SJSA1 (cell line): ENCODE measurements at places on chromosomes 7 and 10. TPM values are rescaled to one million over a fixed set of nuclear protein-coding genes. Genes with fewer than 3 reads are reported as not detected.

DNA sequence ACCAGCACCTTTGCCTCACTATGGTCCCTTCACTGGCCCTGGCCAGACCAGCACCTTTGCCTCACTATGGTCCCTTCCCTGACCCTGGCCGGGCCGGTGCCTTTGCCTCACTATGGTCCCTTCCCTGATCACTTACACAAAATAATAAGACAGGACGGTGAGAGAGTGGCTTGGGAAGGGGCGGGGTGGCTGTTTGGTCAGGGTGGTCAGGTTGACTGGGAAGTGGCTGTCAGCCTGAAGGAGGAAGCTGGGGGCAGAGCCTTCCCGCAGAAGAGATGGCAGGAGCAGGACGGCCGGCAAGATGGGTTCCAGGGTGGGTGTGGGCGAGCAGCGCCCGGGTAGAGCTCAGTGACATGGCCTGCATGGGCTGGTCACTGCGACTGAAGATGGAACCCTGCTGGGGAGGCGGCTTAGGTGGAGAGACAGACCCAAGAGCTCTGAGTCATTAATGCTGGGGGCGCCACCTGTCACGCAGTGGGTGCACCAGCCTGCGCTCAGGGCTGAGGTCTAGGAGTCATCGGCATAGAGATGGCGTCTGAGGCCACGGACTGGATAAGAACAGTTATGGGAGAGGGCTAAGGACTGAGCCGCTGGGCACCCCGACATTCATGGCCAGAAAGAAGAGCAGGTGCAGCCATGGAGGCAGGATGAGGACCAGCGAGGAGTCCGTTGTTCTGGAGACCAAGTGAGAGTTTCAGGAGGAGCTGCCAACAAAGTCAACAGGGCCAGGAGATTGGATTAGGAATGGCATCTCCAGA is 91.8 kb downstream of the CHST15 start:
- H3K27me3 ChIP-seq: no peaks in the 10 kb centered on the region
- no peak for DNase-seq
- no peak overlapping the region for H3K4me3 ChIP-seq
- peaks cover 4% of the 10 kb centered on the region; the same call in 1 of the 2 replicates for H3K4me1 ChIP-seq
- no peak overlapping the region for H3K27ac ChIP-seq
- H3K36me3 ChIP-seq: no peaks in the 10 kb centered on the region

DNA sequence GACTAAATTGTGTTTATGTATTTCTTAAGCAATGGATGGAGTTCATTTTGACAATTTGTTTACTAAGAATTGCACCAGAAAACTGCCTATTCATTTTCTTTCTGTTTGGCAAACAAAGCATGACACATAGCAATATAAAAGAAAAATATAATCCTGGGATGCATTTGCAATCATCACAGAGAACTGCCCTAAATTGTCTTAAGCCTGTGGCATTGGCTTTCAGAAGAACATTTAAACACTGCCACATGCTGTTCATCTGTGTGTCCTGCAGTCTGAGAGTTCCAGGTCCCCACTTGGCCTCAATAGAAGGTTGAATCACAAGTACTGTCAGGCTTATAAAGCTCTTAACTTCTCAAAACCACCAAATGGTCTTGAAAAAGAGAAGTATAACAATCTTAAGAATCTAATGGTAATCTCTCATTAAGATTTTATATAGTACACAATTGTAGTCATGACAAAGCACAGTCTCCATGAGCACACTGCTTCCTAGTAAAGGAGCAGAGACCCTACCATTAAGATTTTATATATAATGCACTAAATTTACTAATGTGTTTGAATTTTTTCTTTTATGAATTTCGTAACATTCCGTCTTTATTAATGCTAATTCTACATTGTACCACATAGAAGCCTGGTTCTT is 29.9 kb downstream of the RNLS start:
- peak; percentile 25 for DNase-seq
- H3K27me3 ChIP-seq: no peaks in the 10 kb centered on the region
- H3K4me3 ChIP-seq: no peak overlapping the region
- H3K4me1 ChIP-seq: no peaks in the 10 kb centered on the region

The HMX3 gene
- 10.8 and 10.9 TPM in 2 replicates for total RNA-seq

- no peak overlapping the region for H3K4me3 ChIP-seq
- H3K27me3 ChIP-seq: no peaks in the 10 kb centered on the region; the same call in 1 of the 2 replicates
- no peaks in the 10 kb centered on the region for H3K36me3 ChIP-seq
- no peak overlapping the region for H3K27ac ChIP-seq
- no peak for DNase-seq
- H3K4me1 ChIP-seq: no peaks in the 10 kb centered on the region
Measured at GRCh38 chr7:113071465-113071864, 15.2 kb downstream of the GPR85 start.

DNA sequence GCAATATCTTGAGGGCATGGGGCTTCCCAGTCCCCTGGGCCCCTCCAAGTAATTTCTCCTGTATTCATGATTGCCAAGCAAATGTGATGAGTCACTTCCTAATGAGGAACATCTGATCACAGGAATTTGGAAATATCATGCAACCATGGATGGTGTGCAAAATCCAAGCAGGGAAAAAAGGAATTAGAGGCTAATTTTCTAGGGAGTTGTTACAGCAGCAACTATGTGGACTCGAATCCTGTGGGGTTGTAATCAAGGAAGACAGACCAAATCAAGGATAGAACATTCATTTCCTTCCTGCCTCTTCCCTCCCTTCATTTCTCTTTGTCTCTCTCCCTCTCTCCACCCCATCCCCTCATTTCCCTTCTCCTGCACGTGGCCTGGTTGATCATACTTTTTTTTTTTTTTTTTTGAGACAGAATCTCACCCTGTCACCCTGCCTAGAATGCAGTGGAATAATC is 23.9 kb upstream of the AGFG2 start:
- no peaks in the 10 kb centered on the region for H3K27me3 ChIP-seq
- no peak for DNase-seq
- H3K27ac ChIP-seq: peak overlapping the region; percentile 70
- H3K4me1 ChIP-seq: peaks cover 26% of the 10 kb centered on the region

GRCh38 chr7:80830584-80831285 is 88.1 kb downstream of the SEMA3C start:
- no peaks in the 10 kb centered on the region for H3K36me3 ChIP-seq
- no peak overlapping the region for H3K4me3 ChIP-seq
- H3K27me3 ChIP-seq: no peaks in the 10 kb centered on the region
- H3K27ac ChIP-seq: no peak overlapping the region

DNA sequence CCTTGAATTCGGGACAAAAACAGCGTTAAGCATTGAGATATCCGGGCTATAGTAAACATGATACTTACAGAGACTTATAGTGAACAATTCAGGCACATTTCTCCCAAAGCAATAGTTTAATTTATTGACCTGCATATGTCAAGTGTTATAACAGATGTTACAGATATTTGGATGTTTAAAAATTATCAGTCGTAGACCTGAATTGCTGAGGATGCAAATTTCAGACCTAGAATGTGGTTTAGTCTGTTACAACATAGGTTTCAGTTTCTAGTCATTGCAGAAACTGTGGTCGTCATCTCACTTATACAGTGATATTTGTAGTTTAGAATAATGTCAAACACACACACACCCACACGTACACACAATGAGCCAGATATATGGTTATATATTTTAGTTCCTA is 85.2 kb downstream of the VTI1A start:
- H3K4me1 ChIP-seq: peaks cover 28% of the 10 kb centered on the region
- peak overlapping the region; percentile 33 for H3K4me3 ChIP-seq
- H3K27me3 ChIP-seq: no peaks in the 10 kb centered on the region
- peak; percentile 55 for DNase-seq
- H3K36me3 ChIP-seq: 0 out of 2 replicates have a peak, but pooled peaks cover 2% of the 10 kb centered on the region

DNA sequence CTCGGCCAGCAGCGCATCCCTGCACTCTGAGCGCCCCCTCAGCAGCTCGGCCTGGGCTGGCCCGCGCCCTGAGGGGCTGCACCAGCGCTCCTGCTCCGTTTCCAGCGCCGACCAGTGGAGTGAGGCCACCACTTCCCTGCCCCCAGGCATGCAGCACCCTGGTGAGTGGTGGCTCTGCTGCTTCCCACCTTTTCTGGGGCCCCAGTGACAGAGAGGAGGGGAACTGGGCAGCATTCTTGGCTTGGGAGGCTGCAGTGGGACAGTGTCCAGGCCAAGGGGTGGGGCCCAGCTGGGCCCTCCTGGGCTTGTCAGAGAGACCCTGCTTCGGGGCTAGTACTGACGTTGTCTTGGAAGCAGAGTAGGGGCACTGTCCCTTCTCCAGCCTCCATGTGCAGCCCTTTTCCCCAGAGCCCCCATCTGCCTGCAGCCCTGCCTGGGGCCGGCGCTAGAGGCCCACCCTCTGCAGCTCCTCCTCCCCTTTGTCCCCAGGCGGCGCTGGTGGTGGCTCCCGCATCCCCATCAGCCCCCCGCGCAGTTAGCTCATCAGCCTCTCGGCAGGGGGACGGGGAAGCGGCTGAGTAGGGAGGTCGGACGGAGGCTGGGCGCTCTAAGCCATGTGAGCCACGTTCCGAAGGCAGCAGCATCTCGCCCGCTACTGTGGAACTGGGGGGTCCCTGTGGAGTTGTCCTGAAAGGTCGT is 29.2 kb downstream of the GBX1 start:
- DNase-seq: no peak
- H3K4me3 ChIP-seq: no peak overlapping the region
- peaks cover 29% of the 10 kb centered on the region for H3K36me3 ChIP-seq

GRCh38 chr10:72783410-72783833 is 91.5 kb downstream of the MCU start:
- H3K4me1 ChIP-seq: peaks cover 44% of the 10 kb centered on the region
- DNase-seq: no peak
- no peaks in the 10 kb centered on the region for H3K27me3 ChIP-seq
- no peak overlapping the region for H3K4me3 ChIP-seq
- no peak overlapping the region for H3K27ac ChIP-seq

The DGKI gene
- 1.6 and 2.9 TPM in 2 replicates for total RNA-seq

The PON3 gene
- total RNA-seq: not detected in 2 replicates

GRCh38 chr10:122864194-122864592 is 15.2 kb downstream of the FAM24B start:
- no peaks in the 10 kb centered on the region for H3K27me3 ChIP-seq
- H3K36me3 ChIP-seq: peaks cover 19% of the 10 kb centered on the region; the same call in 1 of the 2 replicates
- no peak for DNase-seq
- peaks cover 45% of the 10 kb centered on the region for H3K4me1 ChIP-seq
- no peak overlapping the region for H3K4me3 ChIP-seq

- no peak for DNase-seq
- H3K27ac ChIP-seq: no peak overlapping the region
- H3K4me3 ChIP-seq: no peak overlapping the region
- H3K36me3 ChIP-seq: no peaks in the 10 kb centered on the region
Measured at GRCh38 chr7:111190804-111191203, 99.9 kb downstream of the LRRN3 start.

The C10orf105 gene
- total RNA-seq: not detected in 2 replicates

- no peaks in the 10 kb centered on the region for H3K36me3 ChIP-seq
- H3K4me1 ChIP-seq: peaks cover 60% of the 10 kb centered on the region
- DNase-seq: peak; percentile 93
- no peaks in the 10 kb centered on the region for H3K27me3 ChIP-seq
Measured at GRCh38 chr10:91613411-91614187, 19.3 kb downstream of the PPP1R3C start.

DNA sequence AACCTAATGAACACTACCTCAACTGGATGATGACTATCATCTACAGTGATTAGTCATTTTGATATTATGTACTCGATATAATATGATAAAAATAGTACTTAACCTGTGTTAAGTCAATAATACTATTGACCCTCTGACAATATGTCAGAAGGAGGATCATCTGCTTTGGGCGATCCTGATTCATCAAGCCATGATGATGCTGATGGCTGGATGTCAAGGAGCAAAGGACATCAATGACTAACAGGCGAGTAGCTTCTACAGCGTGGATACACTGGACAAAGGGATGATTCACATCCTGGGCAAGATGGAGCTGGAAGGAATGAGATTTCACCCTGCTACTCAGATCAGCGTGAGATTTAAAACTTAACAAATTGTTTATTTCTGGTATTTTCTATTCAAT is 94.4 kb upstream of the SKAP2 start:
- DNase-seq: peak; percentile 9
- H3K27ac ChIP-seq: 0 out of 2 replicates have a peak overlapping the region, but pooled peaks have one; percentile 18
- no peaks in the 10 kb centered on the region for H3K36me3 ChIP-seq
- H3K4me1 ChIP-seq: peaks cover 9% of the 10 kb centered on the region; the same call in 1 of the 2 replicates

DNA sequence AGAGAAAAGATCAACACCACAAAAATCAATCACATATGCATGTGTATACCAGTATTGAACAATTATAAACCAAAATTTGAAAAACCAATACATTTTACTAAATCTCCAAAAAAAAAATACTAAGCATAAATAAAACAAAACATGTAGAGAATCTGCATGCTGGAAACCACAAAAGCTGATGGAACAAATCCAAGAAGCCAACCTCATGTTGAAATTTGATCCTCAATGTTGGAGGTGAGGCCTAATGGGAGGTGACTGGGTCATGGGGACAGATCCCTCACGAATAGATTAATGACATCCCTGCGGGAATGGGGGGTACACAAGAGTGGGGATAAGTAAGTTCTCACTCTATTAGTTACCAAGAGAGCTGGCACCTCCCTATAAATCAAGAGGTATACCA is 82.5 kb downstream of the OAT start:
- no peak overlapping the region for H3K27ac ChIP-seq
- peaks cover 13% of the 10 kb centered on the region for H3K4me1 ChIP-seq
- H3K4me3 ChIP-seq: no peak overlapping the region
- H3K36me3 ChIP-seq: no peaks in the 10 kb centered on the region
- DNase-seq: no peak

GRCh38 chr7:43108255-43109011 is 4.0 kb upstream of the HECW1 start:
- H3K36me3 ChIP-seq: no peaks in the 10 kb centered on the region
- peaks cover 26% of the 10 kb centered on the region for H3K27me3 ChIP-seq
- DNase-seq: peak; percentile 74
- H3K4me3 ChIP-seq: no peak overlapping the region
- H3K27ac ChIP-seq: no peak overlapping the region
- peaks cover 10% of the 10 kb centered on the region for H3K4me1 ChIP-seq

GRCh38 chr7:26525398-26526264 is 234.0 kb downstream of the SNX10 start:
- DNase-seq: no peak
- H3K27ac ChIP-seq: no peak overlapping the region
- no peaks in the 10 kb centered on the region for H3K4me1 ChIP-seq
- no peaks in the 10 kb centered on the region for H3K36me3 ChIP-seq
- peaks cover 14% of the 10 kb centered on the region for H3K27me3 ChIP-seq

The ACSM6 gene
- total RNA-seq: not detected in 2 replicates

DNA sequence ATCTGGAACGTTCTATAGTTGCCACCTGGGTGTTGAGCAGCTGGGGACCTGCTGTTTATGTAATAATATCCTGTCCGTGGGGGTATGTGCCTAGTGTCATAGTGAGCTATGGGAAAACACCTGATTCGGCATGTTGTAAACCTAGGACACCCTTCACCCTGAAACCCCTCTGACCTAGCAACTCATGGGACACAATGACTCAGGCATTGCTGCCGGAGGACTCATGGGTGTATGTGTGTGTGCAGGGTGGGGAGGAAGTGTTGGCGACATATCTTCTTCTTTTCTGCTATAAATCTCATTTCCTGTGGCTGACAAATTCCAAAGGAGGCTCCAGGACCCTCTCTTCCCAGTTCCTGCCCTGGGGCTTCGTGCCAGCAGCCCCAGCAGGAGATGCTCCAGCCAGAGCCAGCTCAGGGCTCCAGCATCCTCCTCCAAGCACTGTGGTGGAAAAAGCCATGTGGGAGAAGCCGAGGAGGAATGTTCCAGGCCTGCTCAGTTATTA is 77.0 kb upstream of the PODXL start:
- peaks cover 58% of the 10 kb centered on the region for H3K4me1 ChIP-seq
- no peak overlapping the region for H3K4me3 ChIP-seq
- H3K36me3 ChIP-seq: no peaks in the 10 kb centered on the region
- H3K27me3 ChIP-seq: no peaks in the 10 kb centered on the region
- peak overlapping the region; percentile 65 for H3K27ac ChIP-seq
